ENCODE measurements at places on chromosomes 13 and 19. TPM values are rescaled to one million over a fixed set of nuclear protein-coding genes. Genes with fewer than 3 reads are reported as not detected.

DNA sequence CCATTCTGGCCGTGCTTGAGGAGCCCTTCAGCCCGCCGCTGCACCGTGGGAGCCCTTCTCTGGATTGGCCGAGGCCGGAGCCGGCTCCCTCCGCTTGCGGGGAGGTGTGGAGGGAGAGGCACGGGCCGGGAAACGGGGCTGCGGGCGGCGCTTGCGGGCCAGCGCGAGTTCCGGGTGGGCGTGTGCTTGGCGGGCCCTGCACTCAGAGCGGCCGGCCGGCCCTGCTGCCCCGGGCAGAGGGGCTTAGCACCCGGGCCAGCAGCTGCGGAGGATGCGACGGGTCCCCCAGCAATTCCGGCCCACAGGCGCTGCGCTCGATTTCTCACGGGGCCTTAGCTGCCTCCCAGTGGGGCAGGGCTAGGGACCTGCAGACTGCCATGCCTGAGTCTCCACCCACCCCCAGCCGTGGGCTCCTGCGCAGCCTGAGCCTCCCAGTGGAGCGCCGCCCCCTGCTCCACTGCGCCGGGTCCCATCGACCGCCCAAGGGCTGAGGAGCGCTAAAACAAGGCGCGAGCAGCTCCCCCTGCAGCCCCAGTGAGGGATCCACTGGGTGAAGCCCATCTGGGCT lies 76.5 kb downstream of the PCDH20 start:
- no peak for DNase-seq

- DNase-seq: peak; percentile 70
Observed at GRCh38 chr13:41075034-41075433, 13.7 kb downstream of the WBP4 start.

DNA sequence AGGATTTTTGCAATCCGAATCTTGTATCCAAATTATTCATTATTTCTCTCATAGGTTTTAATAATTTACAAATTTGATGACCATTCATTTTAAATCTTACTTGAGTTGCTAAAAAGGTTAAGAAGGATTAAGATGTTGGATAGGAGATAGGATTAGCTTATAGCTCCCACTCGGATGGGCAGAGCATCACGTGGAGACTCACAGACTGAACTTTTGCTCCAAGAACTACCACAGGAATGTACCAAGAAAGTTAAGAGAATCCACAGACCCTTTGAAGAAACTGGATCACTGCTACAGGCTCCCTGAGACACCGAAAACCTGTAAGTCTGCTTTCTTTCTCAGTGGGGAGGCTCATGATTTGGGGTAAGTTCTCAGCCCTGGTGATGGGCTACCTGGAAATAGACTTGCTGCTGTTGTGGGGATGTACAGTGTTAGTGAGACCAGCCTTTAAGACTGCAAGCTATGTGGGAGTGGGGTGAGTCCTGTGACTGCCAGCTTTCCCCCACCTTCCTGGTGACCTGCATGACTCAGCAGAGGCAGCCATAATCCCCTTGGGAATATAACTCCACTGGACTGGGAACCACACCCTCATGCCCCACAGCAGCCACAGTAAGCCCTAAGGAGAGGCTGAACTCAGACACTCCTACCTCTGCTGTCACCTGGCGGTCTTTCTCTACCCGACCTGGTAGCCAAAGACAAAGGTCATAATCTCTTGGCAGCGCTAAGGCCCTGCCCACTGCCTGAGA lies 1458.0 kb downstream of the OLFM4 start:
- no peak for DNase-seq

DNA sequence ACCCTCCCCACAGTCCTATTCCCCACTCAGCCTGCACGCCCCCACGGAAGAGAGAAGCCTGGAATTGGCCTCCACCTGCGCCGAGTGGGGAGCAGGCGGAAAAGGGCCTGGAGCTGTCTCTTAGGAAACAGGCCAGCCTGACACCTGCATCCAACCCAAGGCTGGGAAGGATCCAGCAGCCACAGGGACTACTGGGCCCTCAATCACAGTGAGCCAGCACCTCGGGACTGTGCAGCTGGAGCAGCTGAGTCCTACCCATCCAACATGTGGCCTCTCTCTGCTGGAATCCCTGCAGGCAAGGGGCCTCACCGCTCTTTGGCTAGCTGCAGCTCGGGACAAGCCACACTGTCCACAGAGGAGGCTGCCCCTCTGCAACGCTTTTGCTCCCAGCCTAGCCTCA lies 8.3 kb upstream of the EPHX3 start:
- DNase-seq: no peak

DNA sequence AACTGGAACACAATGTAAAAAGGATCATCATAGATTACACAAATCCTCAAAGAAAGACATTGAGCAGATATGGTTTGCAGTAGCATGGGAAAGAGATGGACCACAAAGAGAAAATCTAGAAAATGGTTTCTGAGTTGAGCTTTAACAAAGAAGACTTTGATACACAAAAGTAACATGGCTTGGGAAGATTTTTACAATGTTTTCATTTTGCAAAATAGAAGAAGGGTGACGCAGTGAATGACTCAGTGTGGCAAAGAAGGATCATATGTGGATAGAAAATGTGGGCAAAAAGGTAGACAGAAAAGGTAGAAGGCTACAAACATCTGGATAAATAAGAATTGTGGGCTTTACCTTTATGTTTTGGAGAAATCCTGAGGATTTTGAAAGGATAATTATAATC lies 1220.5 kb downstream of the PCDH17 start:
- DNase-seq: no peak

DNA sequence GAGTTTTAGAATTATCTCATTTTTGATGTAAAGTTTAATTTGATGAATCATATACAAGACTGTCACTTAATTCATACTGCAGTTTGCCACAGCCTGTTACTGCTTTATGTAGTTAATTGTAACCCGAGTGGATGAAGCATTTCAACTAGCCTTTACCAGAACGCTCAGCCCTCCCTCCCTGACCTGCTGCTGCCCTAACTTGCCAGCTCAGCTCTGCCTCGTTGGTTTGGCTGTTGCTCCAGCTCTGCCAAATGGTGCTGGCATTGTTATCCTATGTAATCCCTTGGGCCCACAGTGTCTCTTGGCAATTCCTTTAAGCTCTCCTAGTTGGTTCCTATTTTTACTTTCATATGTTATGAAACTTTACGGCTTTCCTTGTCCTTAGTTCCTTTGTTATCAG lies 113.3 kb downstream of the LMO7 start:
- no peak for DNase-seq

DNA sequence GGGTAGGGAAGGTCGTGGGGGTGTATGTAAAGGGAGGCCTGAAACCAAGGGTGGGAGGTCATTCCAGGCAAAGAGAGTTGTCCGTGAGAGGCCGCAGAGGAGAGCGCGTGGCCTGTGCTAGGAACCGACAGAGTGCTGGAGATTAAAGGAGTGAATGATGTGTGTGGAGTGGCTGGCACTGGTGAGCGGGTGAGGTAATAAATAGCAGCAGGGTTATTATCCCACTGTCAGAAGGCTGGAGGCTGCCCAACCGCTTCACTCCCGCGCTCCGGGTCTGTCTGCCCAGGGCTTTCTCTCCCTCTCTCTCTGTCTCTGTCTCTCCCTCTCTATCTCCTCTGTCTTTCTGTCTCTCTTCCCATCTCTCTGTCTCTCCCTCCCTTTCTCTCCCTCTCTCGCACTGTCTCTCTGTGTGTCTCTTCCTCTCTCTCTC lies 17.4 kb downstream of the ZNF579 start:
- peak; percentile 33 for DNase-seq

GRCh38 chr19:15469513-15470297 lies 5.4 kb upstream of the RASAL3 start:
- DNase-seq: no peak

GRCh38 chr19:46697204-46697960 lies 19.5 kb downstream of the PRKD2 start:
- DNase-seq: peak; percentile 86

GRCh38 chr19:29596080-29596727 lies 9.9 kb upstream of the POP4 start:
- no peak for DNase-seq

DNA sequence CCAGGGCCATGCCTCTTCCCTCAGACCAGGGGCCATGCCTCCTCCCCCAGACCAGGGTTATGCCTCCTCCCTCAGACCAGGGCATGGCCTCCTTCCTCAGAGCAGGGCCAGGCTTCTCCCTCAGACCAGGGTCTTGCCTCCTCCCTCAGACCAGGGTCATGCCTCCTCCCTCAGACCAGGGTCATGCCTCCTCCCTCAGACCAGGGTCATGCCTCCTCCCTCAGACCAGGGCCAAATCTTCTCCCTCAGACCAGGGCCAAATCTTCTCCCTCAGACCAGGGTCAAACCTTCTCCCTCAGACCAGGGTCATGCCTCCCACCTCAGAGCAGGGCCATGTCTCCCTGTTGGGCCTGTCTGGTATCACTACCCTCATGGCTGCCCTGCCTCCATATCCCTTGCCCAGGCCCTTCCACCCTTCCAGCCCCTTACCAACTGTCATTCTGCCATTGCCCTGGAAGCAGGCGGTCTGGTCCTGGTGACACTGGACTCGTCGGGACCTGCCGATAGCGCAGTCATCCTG lies 4.2 kb downstream of the LYPD5 start:
- DNase-seq: no peak

- DNase-seq: peak; percentile 77
Observed at GRCh38 chr19:29492769-29493168, 33.0 kb upstream of the VSTM2B start.

DNA sequence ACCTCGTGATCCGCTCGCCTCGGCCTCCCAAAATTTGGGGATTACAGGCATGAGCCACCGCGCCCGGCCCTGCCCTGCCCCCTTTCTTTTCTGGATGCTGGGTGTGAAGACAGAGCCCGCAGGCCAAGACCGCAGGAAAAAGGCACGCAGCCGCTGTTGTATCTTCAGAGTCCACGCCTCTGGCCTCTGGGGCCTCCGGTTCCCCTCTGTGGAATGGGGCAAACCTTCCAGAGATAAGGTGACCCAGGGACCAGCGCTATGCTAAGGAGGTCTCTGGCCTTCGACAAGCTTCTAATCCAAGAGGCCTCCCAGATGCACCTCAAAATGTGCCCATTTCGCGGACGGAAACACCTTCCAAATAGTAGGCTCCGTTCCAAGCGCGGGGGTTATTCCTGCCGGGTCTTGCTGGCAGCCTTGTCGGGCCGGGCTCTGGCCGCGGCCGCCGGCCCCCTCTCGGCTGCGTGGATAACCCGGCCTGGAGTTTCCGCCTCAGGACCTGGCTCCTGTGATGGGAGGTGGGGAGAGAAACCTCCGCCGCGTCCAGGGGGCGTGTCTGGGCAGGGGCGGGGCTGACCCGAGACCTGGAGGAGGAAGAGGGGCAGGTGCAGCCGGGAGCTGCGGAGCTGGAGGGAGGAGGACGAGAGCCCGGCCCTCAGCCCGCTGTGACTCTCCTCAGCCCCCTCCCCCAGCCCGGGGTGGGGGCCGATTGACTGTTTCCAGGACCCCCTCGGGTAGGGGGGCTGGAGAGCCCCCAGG lies 13.1 kb downstream of the TJP3 start:
- DNase-seq: peak; percentile 75

- no peak for DNase-seq
Observed at GRCh38 chr13:49419276-49419675, 24.6 kb downstream of the CAB39L start.

GRCh38 chr19:28319918-28320317 lies 893.0 kb downstream of the UQCRFS1 start:
- DNase-seq: no peak

DNA sequence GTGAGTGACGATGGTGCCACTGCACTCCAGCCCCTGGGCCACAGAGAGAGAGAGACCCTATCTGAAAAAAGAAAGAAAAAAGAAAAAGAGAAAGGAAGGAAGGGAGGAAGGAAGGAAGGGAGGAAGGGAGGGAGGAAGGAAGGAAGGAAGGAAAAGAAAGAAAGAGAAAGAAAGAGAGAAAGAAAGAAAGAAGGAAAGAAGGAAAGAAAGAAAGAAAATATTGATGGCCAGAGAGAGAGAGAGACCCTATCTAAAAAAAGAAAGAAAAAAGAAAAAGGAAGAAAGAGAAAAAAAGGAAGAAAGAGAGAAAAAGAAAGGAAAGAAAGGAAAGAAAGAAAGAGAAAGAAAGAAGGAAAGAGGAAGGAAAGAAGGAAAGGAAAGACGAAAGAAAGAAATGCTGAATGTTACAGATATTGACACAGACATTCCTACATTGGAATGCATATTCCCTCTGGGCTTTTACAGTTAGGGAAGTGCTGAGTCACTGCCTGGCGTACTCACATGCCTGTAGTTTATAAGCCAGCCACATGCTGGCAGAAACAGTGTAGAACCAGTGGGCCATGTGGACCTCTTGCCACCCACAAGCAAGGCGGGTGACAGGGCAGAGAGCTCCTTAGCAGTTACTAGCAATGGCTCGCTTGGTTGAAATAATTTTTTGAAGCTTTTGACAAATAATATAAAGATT lies 34.6 kb upstream of the SLC46A3 start:
- peak; percentile 66 for DNase-seq

DNA sequence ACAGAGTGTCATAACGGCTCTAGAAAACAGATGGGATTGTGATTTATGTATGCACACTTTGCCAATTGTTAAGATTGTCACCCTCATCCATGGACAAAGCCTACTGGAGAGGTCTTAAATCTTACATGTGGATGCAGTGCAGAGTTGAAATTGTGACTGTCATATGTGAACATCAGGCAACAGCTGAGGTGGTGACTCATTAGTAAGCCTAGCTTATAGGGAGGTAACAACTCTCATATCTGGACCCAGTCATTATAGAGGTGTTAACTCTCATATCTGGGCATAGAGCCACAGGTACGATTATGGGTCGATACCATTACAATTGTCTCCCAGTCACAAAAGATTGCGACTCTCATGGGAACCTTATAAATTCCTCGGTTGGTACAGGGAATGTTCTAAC lies 29.8 kb upstream of the ZNF254 start:
- no peak for DNase-seq

- no peak for DNase-seq
Observed at GRCh38 chr13:94239135-94239534, 240.3 kb downstream of the DCT start.

- peak; percentile 83 for DNase-seq
Observed at GRCh38 chr19:47713046-47714021, at the start of gene EHD2. Gene EHD2, plus strand, starts transcription at chr19:47713422. Its CDS starts 3,191 bp downstream, at chr19:47716613.

- no peak for DNase-seq
Observed at GRCh38 chr13:27053210-27053884, 118.3 kb downstream of the USP12 start.

DNA sequence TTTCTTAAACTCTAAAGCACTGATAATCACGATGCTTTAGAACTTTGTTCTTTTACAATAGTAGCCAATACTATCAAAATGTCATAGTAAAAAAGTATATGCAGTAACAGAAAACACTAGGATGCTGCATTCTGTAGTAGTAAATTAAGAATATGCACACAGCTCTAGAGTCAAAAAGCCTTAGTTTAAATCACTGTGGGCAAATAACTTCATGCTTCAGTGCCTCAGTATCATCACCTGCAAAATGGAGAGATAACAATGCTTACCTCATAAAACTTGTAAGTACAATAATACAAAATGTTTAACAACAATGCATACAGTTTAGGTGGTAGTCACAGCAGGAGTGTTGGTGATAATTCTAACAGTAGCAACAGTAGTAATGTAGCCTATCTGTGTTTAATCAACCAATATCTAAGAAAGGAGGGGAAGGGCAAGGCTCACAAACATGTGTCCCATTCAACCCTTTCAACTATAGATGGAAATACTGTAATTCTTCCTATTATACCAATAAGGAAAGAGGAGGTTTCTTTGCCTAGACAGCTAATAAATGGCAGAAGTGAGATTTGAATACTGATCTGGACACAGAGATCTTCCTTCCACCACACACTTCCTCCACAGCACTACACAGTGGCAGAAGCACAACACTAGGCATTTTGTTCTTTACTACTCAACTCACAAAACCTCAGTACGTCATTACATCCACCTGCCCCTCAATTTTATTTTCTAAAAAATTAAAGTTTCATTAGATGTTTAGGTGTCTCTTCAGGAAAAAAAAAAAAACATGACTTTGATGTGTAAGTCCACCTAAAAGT lies 4.6 kb downstream of the RBM26 start:
- DNase-seq: no peak

Gene ZNF222
- 3.4 TPM for total RNA-seq

Gene URAD
- not detected for total RNA-seq

Gene ZNF723
- total RNA-seq: not detected

Gene ZNF358
- total RNA-seq: 44.1 TPM

Gene DHDH
- total RNA-seq: 0.51 TPM

Data from lung (tissue), 17 donors.